ENCODE measurements at places on chromosomes 3 and 15.

DNA sequence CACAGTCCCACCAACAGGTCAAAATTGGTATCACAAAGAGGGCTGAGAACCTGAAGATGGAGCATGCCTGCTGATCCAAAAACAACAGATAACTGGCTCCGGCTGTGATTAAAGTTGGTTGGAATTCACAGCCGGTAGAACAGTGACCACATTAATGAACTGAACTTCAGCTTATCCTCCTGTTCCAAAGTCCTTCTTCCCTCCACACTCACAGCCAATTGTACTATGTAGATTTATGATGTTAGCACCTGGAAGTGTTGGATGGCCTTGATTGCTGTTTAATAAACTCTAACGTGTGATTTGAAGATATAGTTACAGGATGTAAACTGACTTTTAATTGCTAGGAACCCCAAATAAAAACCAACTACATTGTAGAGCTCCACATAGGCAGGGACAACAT lies 367.3 kb upstream of the FRG2C start:
- DNase-seq, result no peak

- no peak for DNase-seq
Measured at GRCh38 chr3:87828046-87828445, 230.8 kb downstream of the CGGBP1 start.

DNA sequence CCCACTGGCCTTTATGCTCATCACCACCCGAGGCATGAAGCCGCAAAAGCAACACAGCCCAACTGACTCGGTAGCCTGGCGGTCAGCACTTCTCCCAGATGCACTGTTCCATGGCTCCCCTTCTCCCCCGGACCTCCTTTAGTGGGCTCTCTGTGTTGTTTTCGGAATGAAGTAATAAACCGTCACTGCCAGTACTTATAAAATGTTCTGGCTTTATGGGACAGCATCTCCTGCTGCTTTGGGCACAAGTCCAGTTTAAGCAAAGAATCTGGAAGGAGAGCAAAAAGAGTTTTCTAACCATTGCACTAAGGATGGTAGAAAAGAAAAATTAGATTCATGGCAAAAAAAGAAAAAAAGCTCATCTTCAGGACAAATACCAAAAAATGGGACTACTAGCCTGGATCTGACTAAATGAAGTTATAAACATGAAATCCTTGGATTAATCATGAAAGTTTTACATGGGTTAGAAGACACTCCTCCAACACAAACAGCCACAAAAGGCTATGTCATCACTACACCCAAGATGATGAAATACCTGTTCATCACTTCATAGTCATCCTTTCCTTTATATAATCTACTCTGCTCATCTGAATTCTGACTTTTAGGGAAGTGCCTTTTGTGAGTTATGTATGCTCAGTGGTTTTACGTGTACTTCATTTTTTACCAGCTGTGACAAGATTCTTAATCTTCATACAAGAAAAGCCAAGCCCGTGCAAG lies 89.5 kb upstream of the UBE2E2 start:
- peak; percentile 87 for DNase-seq

DNA sequence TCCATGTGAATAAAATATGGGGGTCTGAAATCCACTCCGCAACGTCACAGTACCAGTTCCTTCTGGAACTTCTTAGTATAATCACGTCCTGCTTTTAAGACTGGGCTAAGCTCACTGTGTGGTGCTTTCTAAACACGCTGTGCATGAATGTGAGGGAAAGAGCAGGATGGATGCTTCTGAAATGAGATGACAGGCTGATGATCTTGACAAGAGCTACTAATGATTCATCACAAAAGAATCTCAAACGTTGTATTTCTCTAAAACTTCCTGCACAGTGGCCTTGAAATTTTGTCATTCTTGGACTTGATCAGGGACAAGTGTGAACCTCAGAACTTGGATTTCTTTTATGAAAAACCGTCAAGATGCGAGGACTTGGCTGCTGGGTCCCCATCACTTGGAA lies 221.4 kb downstream of the CADPS start:
- DNase-seq, result no peak

DNA sequence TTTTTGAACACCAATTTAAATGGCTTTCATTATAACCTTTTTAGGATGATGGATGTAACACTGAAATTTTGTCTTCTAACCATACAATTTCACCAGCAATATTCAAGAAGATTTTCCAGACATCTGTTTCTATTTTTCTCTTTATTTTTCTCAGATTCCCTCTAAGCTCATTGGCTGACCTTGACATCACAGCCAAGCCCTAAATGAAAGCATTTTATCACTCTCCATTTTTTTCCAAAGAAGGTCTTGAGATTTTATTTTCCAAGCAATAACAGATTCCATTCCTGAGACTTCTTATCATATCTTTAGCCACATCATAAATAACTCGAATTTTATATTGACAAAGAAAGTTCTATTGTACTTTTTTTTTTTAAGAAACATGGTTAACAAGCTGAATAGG lies 392.6 kb upstream of the THBS1 start:
- no peak for DNase-seq

DNA sequence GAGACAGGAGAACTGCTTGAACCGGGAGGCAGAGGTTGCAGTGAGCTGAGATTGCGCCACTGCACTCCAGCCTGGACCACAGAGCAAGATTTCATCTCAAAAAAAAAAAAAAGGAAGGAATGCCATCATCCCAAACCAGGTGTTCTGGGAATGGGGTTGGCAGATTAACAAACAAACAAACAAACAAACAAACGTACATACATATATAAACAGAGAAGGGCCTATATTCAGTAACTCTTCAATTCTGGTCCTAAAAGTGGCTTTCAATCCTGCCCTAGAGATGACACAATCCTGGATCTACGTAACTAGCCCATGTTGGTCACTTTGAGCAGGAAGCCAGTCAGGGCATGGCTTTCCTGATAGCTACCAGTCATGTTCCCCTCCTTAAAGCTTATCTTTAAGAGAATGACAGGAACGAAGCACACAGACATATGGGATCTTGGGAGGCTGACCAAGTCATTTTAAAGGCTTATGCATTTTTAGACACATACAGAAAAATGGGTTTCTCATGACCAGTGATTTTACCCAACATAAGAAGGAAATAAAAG lies 29.9 kb upstream of the RAB11A start:
- DNase-seq, result no peak

GRCh38 chr15:58473724-58474123 lies 41.9 kb downstream of the LIPC start:
- DNase-seq, result peak; percentile 60

DNA sequence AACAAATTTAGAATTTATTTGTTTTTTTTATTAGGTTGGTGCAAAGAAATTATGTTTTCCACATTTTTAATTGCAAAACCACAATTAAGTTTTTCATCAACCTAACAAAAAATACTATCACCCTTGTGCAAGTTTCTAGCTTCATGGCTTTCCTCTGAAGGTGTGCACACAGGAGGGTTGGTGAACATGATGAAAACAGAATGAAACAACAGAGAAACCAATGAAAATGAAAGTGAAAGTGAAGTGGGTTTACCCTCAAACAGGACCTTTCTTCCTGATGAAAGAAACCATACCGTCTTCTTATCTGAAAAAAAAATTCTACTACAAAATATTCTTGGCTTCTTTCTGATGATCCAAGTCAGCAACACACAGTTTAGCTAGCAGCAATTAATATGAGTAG lies 71.9 kb upstream of the FEZF2 start:
- DNase-seq, result peak; percentile 4

- no peak for DNase-seq
Measured at GRCh38 chr3:168815946-168816345, 720.2 kb upstream of the GOLIM4 start.

DNA sequence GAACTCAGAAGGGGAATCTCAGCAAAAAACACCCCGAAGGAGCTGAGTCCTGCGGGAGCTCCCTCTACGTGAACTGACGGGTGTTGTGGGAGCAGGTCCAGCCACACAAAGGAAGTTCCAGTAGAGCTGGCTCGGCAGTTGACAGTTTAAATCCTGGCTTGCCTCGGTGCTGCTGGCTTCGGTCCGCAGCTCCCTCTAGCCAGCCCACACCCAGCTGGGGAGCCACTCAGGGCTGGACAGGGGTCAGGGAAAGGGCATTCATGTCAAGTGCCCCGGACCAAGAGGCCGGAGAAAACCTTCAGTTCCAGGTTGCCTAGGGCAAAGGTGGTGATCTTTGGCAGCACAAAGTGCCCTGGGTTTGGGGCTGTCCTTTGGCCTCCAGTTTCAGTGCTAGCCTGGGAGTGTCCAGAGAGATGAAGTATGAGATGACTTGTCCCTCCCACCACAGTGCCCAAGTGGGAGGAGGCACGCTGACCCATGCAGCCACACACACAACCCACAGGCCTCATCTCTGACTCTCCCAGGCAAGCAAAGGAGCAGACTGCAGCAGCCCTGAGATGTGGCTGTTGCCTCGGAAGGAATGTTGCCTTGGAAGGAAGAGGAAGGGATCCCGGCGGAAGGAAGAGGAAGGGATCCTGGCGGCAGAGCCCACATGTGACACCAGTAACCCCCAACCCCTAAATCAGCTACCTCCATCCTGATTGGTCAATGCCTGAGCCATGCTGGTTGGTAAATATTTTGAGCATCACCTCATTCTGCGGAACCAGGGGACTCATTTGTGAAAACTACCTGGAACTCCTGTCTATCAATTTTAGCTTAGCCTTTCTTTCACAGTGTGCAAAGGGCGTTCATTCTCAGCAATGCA lies 13.9 kb upstream of the ANPEP start:
- DNase-seq, result peak; percentile 69

GRCh38 chr3:111282024-111282423 lies 210.4 kb downstream of the NECTIN3 start:
- DNase-seq, result no peak

DNA sequence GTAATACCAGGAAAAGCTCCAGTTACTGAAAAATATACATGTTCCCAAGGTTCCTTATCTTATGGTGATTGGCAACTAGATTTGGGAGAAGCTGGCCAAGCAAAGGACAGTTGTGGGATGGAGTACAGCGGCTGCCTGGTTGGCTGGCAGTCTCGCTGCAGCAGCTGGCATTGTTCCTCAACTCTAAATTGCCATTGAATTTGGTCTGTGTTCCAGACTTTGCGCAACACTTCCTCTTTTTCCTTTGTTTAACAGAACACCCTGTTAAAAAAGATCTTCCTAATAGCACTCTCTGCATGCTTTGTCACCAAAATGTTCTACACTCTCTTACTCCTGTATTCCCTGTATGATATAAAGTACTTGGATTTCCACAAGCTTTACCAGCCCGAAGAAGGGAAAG lies 420.6 kb upstream of the RBMS3 start:
- peak; percentile 48 for DNase-seq

GRCh38 chr15:66670762-66671580 lies 31.1 kb upstream of the SMAD6 start:
- DNase-seq, result peak; percentile 85

- DNase-seq, result no peak
Measured at GRCh38 chr3:65666448-65667091, 372.1 kb downstream of the MAGI1 start.

- DNase-seq, result no peak
Measured at GRCh38 chr3:12058408-12058807, 54.2 kb downstream of the SYN2 start.

GRCh38 chr15:79595995-79596622 lies 164.0 kb downstream of the MINAR1 start:
- DNase-seq, result peak; percentile 95

DNA sequence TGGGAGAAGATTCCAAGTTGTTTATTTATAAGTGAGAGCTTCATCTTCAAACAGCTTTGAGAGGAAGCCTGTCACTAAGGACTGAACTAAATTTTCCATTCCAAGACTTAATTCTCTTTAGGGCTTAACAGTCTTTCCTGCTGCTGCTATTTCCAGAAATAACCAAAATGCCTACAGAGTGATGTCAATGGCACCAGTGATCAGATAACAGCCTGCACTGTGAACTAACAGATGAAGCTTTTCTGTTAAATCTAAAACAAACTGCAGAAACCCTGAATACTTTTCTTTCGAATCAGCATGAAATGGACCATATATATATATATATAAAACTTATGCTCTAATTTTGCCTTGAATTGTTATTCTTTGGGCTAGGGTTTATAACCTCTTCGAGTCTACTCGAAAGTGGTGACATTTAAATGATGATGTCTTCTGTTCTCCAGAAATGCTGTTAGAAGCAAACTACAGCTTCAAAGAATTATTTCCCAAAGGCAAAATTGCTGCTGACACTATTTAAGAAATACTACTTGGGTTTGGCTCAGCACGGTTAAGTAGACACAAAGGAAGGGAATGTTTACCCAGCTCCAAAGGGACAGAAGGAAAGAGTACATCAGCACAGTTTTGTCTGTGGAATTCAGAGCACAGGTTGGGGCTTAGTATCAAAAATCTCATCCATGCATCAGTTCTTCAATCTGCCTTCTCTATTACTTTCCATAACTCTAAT lies 238.5 kb upstream of the LRRN1 start:
- no peak for DNase-seq

DNA sequence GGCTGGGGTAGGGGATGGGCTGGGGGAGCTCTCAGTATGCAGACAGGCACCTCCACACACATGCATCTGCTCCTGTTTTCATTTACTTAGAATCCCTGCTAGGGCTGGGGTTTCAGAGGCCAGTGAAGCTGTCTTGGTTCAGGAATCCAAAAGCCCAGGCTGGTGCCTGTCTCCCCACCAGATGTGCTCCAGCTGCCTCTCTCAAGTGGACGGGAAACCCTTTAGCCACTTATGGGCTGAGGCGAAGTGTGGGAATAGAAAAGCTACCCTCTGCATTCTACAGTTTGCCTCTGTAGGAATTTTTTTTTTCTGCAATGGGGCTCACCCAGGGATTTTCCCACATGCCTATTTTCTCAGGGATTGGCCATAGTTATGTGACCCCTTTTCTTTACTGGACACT lies 72.5 kb downstream of the ATP2B2 start:
- DNase-seq, result no peak

DNA sequence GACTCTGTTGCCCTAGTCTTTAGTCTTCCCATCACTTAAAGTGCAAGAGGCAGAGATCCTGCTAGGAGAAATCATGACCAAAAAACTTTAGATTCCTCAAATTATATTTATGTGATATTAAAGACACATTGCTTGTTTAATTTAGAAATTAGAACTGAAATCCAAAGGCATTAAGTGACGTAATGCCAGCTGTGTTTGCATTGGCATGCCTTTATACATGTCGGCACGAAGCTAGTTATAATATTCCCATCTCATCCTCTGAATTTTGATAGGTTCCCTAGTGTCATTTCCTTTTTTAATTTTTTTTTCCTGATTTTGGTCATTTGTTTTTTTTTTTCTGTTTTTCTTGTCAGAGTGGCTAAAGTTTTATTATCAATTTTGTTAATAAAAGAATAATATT lies 203.5 kb upstream of the ZBTB20 start:
- DNase-seq, result no peak

DNA sequence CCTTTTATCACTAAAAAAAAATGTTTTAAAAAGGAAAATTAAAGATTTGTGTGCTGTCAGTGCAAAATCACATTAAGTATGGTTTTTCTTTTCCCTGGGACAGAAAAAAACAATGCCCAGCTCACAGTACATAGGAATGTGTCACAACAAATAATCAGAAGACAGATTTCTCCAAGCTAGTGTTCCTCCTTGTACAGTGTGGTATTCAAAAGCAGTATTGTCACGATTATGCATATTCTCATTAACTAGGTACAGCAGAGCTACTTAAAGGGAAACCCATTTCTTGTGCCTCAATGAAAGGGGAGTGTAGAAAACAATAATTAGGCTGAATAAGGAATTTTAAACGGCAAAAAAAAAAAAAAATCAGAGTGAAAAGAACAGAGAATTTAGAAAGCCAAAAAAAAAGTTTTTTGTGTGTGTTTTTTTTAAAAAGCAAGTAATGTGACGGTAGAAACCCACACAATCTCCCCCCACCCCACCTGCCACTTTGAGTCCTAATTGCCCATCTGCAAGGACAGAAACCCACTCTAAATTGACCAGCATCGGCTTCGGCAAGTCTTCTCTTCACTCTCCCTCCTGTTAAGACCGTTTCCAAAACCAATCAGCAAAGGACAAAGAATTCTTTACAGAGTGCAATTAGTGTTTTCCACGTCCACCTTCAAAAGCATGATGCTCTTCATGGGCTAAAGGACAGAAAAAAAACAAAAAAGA lies 41.0 kb downstream of the EIF4E3 start:
- DNase-seq, result no peak

All from MCF 10A (cell line).